ENCODE measurements at places on chromosomes 2 and 18.

- no peak for DNase-seq
Observed at GRCh38 chr18:57776767-57777166, 26.3 kb downstream of the ATP8B1 start.

GRCh38 chr2:83941886-83942285 lies 517.2 kb downstream of the SUCLG1 start:
- DNase-seq: no peak

DNA sequence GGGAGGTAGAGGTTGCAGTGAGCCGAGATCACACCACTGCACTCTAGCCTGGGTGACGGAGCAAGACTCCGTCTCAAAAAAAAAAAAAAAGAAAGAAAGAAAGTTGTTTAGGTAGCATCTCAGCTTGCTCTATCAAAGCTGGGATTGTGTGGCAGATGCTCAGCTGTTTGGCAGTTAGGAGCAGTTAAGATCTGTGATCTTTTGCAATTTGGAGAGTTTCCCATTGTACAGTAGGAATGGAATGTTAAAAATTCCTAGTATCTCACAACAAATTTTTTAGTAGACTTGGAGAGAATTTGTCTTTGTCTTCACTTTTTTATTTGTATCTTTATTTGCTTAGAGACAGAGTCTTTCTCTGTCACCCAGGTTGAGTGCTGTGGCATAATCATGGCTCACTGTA lies 122.9 kb upstream of the UNC80 start:
- DNase-seq: no peak

GRCh38 chr2:181317511-181317910 lies 139.7 kb upstream of the ITGA4 start:
- DNase-seq: no peak

DNA sequence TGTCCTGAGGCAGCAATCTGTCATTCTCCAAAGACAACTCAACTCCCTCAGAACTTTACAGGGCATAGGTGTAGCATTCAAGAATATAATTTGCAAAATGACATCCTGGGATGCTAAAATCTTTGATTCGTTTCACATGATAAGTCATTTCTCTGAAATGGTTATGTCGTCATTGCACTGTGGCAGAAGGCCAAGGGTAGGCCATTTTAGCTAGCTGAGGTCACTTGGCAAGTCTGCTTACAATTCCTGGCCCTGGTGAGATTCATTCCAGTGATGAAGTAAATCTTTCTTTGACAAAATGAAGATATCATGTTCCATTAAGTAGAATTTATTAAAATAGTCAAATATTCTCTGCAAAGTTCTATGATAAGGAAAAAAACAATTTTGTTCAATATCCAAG lies 1410.3 kb upstream of the LRRTM1 start:
- no peak for DNase-seq

DNA sequence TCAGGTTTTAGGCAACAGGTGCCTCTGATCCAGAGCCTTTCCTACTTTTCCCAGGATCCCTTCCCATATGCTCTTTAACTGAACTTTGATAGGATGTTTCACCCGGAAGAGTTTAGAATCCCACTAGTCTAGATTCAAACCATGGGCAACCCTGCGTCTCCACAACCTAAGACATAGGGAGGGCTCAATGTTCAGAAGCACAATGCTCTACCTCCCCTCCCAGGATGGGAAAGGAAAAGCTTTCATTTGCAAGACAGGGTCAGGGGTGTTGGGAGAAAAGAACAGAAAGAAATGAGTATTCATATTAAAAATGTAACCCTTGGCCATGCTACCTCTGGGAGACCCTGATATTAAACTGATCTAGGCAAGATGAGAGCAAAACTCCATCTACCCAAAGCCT lies 230.4 kb downstream of the MREG start:
- DNase-seq: no peak

DNA sequence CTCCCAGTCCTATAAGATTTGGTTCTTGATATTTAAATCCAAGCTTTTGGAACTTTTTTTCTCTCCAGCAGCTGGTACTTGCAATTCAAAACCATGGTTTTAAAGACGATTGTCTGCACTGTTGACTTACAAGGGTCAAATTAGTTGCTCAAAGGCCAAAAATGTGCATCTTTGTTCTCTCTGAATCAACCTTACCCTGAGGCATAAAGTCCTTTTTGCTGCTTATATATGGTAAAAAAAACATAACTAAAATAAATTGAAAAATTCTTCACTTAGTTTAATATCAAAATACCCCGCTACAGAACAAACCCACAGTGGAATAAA lies 592.7 kb downstream of the XIRP2 start:
- no peak for DNase-seq

DNA sequence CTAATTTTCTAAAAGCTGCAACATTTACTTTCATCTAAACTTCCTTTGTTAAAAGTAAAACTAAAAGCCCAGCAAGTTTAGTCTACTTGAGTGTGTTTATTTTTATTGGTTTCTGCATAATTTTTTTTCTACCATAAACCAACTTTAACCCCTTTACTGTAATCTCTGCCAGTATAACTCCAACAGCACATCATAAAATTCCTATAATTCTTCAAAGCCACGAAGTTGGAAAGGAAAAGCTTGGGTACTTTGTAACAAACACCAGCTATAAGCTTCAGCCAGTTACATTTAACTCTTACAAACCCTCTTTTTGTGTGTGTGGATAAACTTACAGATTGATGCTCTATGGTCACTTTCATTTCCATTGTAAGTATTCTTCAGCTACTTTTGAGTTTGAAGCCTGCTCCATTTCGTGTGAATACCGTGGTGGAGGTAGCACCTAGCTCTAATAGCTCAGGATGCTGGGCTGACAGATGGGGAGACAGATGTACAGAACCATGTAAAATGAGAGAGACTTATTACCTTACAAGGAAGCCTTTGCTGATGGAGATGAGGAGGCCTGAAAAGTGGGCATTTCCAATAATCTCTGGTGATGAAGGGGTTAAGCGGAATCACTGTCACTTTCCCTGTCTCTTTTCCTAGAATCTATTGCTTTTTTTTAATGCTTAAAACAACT lies 42.5 kb downstream of the ZEB2 start:
- no peak for DNase-seq

GRCh38 chr2:118457951-118458350 lies 369.7 kb downstream of the INSIG2 start:
- DNase-seq: no peak

DNA sequence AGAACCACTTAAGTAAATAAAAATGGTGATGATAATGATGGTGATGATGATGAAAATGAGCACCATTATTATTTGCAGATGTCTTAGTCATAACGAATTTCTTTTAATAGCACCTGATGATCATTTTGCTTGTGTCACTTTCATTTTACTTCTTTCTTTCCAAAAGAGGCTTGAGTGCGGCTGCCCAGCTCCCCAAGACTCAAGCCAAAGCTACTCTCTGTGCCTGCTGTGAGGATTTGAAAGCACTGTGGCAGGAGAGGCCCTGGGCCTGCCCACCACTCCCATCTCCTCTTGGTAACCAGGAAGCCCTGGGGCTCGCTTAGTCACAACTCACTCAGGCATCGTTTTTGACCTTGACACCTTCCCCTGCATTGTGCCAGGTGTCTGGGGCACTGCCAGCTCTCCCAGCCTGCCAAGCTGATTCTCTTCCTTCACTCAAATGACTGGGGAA lies 41.2 kb downstream of the RPL37A start:
- DNase-seq: no peak

DNA sequence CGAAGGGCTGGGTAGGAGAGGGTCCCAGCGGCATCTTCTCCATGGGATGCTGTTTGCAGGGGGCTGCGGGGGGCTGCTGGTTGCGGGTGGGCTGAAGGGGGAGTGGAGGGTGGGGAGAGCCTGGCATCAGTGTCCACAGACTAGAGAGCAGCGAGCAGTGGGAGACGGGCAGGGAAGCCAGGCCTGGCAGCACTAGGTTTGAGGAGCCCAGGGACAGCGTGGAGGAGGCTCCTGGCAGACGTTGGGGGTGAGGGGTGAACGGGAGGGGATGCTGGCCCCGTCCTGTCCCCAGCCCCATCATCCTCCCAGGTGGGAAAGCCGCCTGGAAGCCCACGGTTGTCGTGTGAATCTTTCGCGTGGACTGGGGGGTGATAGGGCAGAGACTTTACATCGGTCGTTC lies 48.2 kb upstream of the TFCP2L1 start:
- DNase-seq: no peak

DNA sequence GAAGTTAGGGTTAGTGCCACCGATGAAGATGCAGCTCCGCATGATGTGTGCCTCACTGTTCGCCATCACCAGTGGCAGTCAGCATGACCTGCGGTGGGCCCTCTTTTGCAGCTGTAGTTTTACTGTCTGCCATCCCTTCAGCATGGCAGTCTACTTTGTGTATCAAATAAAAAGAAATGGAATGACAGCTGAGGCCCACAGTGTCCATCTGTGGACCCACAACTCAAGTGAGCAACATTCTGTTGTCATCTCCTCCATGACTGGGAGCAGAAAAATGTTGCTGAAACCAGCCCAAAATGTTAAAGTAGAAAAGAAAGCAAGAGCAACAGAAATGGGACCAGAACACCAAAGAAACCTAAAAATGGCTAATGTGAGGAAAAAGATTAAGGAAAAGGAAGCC lies 128.7 kb downstream of the MEP1B start:
- DNase-seq: no peak

DNA sequence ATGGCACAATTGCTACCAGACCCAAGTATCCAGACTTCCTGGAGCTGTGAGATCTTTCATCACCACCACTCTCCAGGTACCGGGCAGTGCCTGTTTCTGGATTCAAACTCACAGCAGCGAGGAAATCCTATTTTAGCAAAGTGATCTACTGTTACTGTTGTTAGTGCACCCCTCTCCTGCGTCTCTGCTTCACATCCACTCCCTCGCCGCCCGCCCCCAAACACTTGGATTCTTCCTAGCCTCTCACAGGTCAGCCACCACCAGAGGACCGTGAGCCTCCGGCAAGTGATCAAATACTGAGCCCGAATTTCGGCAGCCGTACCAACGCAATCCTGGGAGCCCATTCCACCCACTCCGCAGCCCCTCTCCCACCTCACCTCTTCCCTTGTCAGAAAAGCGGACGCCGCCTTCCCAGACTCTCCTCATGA lies 519 bp downstream of the METTL4 start:
- peak; percentile 45 for DNase-seq

DNA sequence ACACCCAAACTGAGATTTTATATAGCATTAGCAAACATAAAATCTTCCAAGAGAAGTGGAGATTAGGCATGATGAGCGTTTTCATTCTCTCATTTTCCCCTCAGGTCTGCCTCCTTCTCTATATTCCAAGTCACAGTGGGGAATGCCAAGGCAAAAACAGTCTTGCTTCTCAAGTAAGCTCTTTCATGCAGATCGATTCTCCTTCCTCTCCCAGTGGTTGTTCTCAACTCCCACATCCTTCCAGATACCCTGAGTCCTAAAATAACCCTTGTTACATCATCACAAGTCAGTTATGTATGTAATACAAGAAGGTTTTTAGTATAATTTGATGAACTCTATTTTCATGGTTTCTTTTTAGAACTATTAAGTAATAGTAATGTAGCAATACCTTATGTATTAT lies 150.6 kb downstream of the TXNL1 start:
- no peak for DNase-seq

- no peak for DNase-seq
Observed at GRCh38 chr2:237323656-237324055, 90.3 kb downstream of the COL6A3 start.

DNA sequence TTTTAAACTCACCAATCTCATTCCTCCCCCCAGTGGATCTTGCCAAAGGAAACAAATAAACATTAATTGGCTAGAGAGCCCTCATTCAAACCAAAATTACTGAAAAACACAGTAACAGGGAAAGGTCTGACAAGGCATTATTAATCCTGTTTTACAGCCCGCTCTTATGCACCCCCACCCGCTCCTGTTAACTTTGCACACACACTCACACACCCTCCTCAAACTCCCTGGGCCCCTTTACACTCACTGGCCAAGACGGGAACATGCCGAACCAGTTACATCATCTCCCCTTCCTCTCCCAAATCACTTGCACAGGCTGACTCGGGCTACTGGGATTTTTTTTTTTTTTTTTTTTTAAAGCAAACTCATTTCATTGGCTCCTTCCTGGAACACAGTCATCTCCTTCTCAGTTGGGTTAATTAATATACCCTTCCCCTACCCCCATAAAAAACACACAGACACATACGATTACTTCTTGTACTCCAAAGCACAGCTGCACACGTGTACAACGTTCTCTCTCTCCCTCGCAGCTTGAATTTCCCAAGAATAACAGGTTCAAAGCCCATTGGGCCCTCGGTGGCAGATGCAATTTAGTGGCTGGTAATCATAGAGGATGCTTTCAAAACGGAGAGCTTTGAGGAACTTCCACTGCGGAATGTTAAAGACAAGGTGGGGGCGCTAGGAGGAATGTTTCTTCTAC lies 31.8 kb downstream of the KLF7 start:
- no peak for DNase-seq

DNA sequence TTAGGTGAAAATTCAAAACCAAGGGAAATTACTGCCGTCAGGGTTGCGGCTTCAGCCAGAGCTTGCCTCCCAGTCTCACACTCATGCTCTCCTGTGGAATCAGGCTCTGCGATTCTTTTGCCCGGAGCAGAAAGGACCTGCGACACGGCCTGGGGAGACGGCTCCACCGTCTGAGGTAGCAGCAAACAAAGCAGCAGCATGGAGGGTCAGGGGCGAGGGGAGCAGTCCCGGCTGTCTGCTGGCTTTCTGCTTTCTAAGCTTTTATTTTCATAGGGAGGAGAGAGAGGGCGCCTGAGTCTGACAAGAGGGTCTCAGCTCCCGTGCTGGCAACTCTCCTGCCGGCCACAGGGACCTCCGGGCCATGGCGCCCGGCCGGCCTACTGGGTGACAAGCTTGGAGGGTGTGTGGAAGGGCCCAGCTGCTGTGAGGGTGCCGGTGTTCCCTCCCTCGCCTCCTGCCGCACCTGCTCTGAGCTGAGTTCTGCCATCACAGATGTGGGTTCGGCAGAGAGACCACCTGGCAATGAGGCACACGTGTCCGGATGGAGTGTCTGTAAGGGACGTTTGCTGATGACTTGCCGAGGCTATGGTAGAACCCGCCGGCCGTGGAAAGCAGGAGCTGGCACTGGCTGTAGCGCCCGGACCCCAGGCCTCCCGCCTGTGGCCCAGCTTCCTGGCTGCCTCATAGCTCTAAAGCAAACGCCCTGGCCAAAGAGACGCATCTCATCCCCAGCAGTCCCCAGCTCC lies 66.2 kb upstream of the CTDP1 start:
- no peak for DNase-seq

GRCh38 chr18:79912994-79913831 lies 38.2 kb downstream of the SLC66A2 start:
- DNase-seq: no peak

GRCh38 chr2:172672114-172672513 lies 63.5 kb upstream of the RAPGEF4 start:
- peak; percentile 40 for DNase-seq

- DNase-seq: no peak
Observed at GRCh38 chr2:53786352-53786704, 425 bp downstream of the ASB3 start.

GRCh38 chr18:50638884-50639420 lies 79.1 kb downstream of the MAPK4 start:
- DNase-seq: no peak

GRCh38 chr2:109081374-109081773 lies 47.6 kb upstream of the SH3RF3 start:
- no peak for DNase-seq

DNA sequence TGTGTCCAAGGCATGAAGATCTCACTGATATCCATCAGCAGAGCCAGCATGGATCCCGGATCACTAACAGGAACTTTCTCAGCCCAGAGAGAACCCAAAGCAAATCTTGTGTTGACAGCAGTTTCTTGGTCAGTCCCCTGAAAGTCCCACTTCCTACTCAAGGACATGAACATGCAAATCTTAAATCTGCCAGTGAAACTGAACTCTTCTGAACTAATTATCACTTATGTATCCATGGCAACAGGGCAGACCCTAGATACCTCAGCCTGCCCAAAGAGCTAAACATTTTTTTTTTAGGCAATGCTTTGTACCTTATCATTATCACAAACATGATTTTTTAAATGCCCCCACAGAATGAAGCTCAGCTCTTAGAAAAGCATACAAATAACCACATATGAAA lies 127.8 kb upstream of the DDX18 start:
- no peak for DNase-seq

All from NCI-H460 (cell line).